Calu3 (cell line): ENCODE measurements at places on chromosomes 7 and 10.

DNA sequence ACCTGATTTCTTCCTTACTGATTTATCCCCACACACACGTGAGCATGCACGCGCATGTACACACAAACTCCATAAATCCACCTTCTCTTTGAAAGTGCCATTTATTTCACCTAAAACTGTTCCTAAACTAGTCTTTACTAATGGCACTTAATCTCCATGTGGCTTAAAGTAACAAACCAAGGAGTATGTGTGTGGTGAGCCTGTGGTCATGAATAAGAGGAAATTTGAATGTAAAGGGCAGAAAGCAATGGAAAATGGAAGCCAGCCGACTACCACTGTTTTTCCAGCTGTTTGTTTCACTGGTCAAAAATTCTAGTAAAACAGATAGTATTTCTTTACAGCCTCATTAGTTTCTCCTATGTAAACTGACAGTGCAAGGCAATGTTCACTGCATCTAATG is 23.8 kb downstream of the SEMA3C start:
- peaks cover 31% of the 10 kb centered on the region for H3K4me1 ChIP-seq
- DNase-seq, result no peak
- no peaks in the 10 kb centered on the region for H3K36me3 ChIP-seq
- no peak overlapping the region for H3K4me3 ChIP-seq
- H3K27ac ChIP-seq, result no peak overlapping the region
- no peaks in the 10 kb centered on the region for H3K27me3 ChIP-seq

GRCh38 chr10:97314671-97315070 is 4.4 kb upstream of the FRAT1 start:
- no peak overlapping the region for H3K4me3 ChIP-seq
- H3K36me3 ChIP-seq, result peaks cover 11% of the 10 kb centered on the region
- H3K4me1 ChIP-seq, result peaks cover 8% of the 10 kb centered on the region

- H3K4me1 ChIP-seq, result peaks cover 45% of the 10 kb centered on the region
- H3K36me3 ChIP-seq, result peaks cover 16% of the 10 kb centered on the region
- peak; percentile 71 for DNase-seq
- peak overlapping the region; percentile 79 for H3K4me3 ChIP-seq
- H3K27ac ChIP-seq, result peak overlapping the region; percentile 57
These were observed 8.7 kb upstream of the BAMBI start for GRCh38 chr10:28668363-28669226.

DNA sequence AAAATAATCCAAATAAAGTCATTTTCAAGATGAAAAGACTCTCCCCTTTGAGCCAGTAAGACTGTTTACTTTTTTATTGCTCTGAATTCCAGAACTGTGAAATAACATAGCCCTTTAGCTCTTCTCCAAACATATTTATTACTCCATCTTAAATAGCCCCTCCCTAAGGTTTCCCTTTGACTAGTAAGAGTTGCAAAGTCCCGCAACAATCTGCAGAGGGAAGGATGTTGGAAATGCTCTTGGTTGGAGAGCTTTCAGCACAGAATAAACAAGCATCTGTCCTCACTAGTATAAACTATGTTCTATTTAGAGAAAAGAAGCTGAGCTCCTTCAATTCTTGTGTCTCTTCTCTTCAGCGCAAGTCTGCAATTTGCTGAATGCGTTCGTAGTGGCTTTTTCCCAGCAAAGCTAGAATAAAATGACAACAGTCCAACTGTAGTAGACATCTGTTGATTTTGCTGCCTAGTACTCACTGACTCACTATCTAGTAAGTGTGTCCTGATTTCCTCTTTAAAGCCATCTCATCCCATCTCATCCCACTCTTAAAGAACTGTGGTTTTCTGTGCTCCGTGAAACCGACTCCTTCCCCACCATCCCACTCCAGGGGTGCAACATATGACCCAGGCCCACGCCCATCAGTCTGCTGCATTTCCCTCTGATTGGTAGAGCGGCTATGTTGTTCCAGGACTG is 104.0 kb downstream of the FAM107B start:
- peaks cover 68% of the 10 kb centered on the region for H3K4me1 ChIP-seq
- H3K27me3 ChIP-seq, result no peaks in the 10 kb centered on the region
- no peak overlapping the region for H3K4me3 ChIP-seq
- H3K27ac ChIP-seq, result no peak overlapping the region
- DNase-seq, result no peak

DNA sequence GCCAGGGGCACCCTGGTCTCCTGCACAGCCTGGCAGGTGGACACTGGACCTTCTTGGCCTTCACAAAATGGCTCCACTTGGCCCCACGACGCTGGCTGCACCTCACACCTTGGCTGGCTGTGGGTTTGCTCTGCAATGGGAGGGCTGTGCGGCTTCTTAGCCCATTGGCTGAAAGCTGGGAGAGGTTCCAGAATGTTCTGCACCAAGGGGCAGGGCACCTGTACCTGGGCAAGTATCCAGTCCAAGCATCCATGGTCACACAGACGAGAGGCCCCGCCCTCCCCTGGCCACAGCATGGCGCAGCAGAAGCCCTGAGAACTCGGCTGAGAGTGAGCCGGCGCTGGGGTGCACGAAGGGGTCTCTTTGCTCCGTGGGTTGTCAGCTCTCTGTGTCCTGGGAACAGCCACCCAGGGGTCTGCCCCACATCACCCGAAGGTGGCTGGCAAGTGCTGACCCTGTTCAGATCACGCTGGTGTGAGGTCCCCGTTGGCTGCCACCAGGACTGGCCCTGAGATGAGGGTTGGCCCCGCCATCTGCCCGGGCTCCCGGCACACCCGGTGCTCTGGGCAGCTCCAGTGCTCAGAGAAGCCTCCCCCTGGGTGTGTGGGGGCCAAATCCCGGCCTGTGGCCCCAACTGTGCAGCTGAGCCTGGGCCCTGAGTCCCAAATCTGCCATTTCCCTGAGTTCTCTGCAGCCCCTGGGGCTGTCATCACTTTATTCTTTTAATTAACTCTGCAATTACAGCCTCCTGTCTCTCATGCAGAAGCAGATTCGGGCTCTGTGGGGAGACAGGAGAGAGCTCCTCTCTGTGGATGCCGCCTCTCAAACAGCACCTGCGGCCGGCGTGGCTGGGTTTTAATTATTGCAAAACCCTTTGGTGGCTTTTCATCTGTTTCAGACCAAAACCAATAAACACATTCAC is 19.4 kb upstream of the ADGRA1 start:
- DNase-seq, result no peak
- no peak overlapping the region for H3K4me3 ChIP-seq
- H3K27ac ChIP-seq, result no peak overlapping the region
- no peaks in the 10 kb centered on the region for H3K36me3 ChIP-seq
- H3K4me1 ChIP-seq, result no peaks in the 10 kb centered on the region

DNA sequence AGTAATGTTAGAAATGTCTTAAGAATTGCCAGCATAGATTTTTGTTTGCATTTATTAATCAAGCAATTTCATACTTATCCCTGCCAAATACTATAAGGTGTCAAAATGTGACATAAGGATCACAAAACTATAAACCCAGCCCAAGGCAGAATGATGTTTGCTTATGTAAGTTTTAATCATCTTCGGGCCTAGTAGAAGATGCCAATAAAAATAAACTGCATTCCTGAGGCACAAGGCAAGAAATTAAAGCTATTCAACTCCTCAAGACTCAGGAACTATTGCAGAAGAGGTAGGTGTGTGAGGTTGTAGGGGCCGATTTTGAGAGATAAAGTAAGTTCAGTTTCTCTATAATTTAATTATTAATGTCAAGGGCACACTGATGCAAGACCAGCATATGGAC is 189.4 kb upstream of the AHR start:
- peaks cover 42% of the 10 kb centered on the region for H3K4me1 ChIP-seq
- no peak overlapping the region for H3K27ac ChIP-seq
- H3K36me3 ChIP-seq, result no peaks in the 10 kb centered on the region

DNA sequence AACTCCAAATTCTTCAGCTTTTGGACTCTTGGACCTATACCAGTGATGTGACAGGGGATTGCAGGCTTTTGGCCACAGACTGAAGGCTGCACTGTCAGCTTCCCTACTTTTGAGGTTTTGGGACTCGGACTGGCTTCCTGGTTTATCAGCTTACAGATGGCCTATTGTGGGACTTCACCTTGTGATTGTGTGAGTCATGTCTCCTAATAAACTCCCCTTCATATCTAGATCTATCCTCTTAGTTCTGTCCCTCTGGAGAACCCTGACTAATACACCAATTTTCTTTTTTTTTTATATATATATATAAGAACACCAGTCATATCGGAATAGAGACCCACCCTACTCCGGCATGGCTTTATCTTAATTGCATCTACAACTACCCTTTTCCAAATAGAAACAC is 166.8 kb downstream of the ETV1 start:
- no peak overlapping the region for H3K4me3 ChIP-seq
- H3K4me1 ChIP-seq, result peaks cover 18% of the 10 kb centered on the region
- DNase-seq, result peak; percentile 33
- no peaks in the 10 kb centered on the region for H3K36me3 ChIP-seq
- no peaks in the 10 kb centered on the region for H3K27me3 ChIP-seq

DNA sequence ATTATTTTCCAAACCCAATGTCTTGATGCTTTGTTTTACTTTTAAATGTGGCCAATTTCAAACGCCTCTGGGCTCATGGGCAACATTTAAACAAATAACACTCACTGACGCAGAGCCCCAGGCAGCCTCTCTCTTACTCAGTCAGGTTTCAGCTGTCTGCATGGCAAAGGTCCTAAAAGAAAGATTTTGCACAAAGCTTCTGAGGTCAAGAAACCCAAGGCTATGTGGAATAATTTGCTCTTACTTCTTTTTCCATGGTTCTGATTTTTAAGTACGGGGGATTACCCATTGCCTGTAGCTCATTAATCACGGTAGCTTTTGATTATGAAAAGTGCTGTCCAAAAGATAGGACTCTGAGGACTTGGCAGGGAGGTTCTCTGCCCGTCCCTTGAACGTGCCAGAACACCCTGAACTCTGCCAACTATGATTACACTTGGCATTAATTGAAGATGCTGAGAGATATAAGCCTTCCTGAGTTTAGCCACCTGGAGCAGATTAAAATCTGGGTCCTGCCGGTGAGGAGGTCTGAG is 14.1 kb upstream of the MSRB2 start:
- no peak overlapping the region for H3K27ac ChIP-seq
- DNase-seq, result no peak
- peaks cover 36% of the 10 kb centered on the region for H3K27me3 ChIP-seq
- no peaks in the 10 kb centered on the region for H3K36me3 ChIP-seq

GRCh38 chr7:5702876-5703571 is 78.4 kb downstream of the RNF216 start:
- H3K4me3 ChIP-seq, result no peak overlapping the region
- no peak overlapping the region for H3K27ac ChIP-seq
- peaks cover 19% of the 10 kb centered on the region for H3K4me1 ChIP-seq

- H3K4me3 ChIP-seq, result no peak overlapping the region
- H3K27me3 ChIP-seq, result no peaks in the 10 kb centered on the region
- H3K4me1 ChIP-seq, result no peaks in the 10 kb centered on the region
- DNase-seq, result peak; percentile 40
- peak overlapping the region; percentile 54 for H3K27ac ChIP-seq
- peaks cover 8% of the 10 kb centered on the region for H3K36me3 ChIP-seq
These were observed 82.0 kb upstream of the GTF2IRD1 start for GRCh38 chr7:74371381-74372341.

- no peak for DNase-seq
- H3K36me3 ChIP-seq, result peaks cover 39% of the 10 kb centered on the region
- H3K27ac ChIP-seq, result peak overlapping the region; percentile 85
- H3K4me1 ChIP-seq, result peaks cover 39% of the 10 kb centered on the region
- H3K4me3 ChIP-seq, result peak overlapping the region; percentile 51
These were observed 19.1 kb upstream of the KLF6 start for GRCh38 chr10:3803927-3804741.

DNA sequence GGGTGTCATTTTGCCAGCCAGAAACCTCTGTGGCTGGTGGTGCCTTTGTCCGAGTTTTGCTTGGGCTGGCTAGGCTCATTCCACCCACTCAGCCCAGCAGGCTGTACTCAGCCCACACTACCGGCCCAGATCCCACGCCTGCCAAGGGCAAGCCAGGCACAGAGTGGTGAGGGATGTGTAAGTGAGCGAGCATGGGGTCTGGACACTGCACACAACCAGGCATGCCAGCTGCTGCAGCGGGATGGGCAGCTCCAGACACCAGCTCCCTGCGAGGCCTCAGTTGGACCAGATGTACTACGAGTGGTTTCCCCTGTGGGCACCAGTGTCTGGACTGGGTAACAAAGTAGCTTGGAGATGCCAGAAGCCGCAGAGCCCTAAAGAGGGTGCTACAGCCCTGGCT is 134.2 kb upstream of the C7orf33 start:
- H3K4me3 ChIP-seq, result no peak overlapping the region
- H3K4me1 ChIP-seq, result no peaks in the 10 kb centered on the region
- H3K36me3 ChIP-seq, result no peaks in the 10 kb centered on the region
- DNase-seq, result no peak
